ENCODE measurements at places on chromosomes 3 and 15. TPM values are rescaled to one million over a fixed set of nuclear protein-coding genes. Genes with fewer than 3 reads are reported as not detected.

Gene DTX3L
- total RNA-seq: 23.1 TPM

Gene SPSB4
- not detected for total RNA-seq

Gene ADIPOQ
- total RNA-seq: 6.8 TPM

- peak; percentile 77 for DNase-seq
Measured at GRCh38 chr3:194395778-194396538, 3.1 kb downstream of the GP5 start.

- DNase-seq: peak; percentile 99
Measured at GRCh38 chr15:63188926-63189871, at the start of gene RAB8B. RAB8B (plus strand) TSS chr15:63189606; CDS start chr15:63189625, 19 bp downstream.

DNA sequence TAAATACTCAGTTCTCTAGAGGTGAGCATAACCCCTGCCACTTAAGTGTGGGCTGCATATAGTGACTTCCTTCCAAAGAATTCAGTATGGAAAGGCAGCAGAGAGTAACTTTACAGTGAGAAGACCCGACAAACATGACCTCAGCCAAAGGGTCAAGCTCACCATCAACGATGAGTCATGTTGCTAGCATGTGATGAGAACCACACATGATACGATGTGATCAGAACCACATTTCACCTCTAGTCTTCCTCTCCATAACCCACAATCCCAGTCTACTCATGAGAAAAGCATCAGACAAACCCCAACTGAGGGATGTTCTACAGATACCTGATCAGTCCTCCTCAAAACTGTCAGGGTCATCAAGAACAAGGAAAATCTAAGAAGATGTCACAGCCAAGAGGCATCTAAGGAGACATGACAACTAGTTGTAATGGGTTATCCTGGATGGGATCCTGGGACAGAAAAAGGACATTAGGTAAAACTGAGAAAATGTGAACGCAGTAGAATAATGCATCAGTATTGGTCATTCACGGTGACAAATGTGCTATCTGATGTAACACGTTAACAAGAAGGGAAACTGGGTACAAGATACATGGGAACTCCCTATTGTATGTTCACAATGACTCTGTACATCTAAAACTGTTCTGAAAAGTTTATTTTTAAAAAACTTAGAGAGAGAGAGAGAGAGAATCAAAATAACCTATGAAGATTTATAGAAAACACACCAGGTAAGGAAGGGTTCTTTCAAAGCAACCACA is 28.3 kb downstream of the SEC61A1 start:
- DNase-seq: no peak

GRCh38 chr3:120762615-120763014 is 20.1 kb downstream of the GTF2E1 start:
- DNase-seq: no peak

- no peak for DNase-seq
Measured at GRCh38 chr3:76096836-76097588, 311.7 kb upstream of the ZNF717 start.

DNA sequence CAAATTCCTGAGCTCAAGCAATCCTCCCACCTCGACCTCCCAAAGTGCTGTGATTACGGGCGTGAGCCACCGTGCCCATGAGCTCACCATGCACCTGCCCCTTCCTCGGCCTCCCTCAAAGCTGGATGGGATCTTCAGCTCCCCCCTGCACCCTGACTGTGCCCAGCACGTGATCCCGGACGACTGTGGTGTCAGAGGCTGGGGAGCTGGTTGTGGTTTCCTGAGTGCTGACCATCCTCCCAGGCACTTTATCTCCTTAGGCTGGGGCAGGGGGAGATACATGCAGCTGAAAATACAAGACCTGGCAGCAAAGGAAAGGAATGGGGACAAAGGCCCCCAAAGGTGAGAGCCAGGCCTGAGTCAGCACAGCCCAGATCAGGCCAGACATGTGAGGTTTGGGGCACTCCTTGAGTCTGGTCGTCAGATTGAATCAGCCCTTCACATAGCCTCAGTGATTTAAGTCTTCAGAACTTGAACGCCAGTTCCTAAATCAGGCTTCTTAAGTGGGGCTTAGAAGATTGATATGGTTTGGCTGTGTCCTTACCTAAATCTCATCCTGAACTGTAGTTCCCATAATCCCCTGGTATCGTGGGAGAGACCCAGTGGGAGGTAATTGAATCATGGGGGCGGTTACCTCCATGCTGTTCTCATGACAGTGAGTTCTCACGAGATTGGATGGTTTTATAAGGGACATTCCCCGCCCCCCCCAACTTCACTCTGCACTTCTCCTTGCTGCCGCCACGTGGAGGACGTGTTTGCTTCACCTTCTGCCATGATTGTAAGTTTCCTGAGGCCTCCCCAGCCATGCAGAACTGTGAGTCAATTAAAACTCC is 35.8 kb downstream of the PRKCD start:
- no peak for DNase-seq

- DNase-seq: peak; percentile 51
Measured at GRCh38 chr3:188090620-188091309, 63.2 kb upstream of the LPP start.
